ENCODE measurements at places on chromosomes 2 and 18. TPM values are rescaled to one million over a fixed set of nuclear protein-coding genes. Genes with fewer than 3 reads are reported as not detected.

NR4A2 gene
- 0.09 TPM for total RNA-seq

DES gene
- 3.7 TPM for total RNA-seq

CD226 gene
- 0.85 TPM for total RNA-seq

TBC1D8 gene
- 18.9 TPM for total RNA-seq

GALNT1 gene
- total RNA-seq, result 93.9 TPM

IHH gene
- not detected for total RNA-seq

SLC9A4 gene
- under 0.01 TPM for total RNA-seq

ATOH8 gene
- 72.5 TPM for total RNA-seq

LYG1 gene
- total RNA-seq, result 0.43 TPM

POTEJ gene
- total RNA-seq, result not detected

GPR45 gene
- total RNA-seq, result not detected

MROH2A gene
- under 0.01 TPM for total RNA-seq

NDUFAF7 gene
- 13.9 TPM for total RNA-seq

CDKL4 gene
- 3.4 TPM for total RNA-seq

DUSP19 gene
- total RNA-seq, result 3.8 TPM

TRIM54 gene
- not detected for total RNA-seq

UGT1A1 gene
- not detected for total RNA-seq

FBXO48 gene
- 0.28 TPM for total RNA-seq

LRRTM4 gene
- total RNA-seq, result not detected

B3GNT7 gene
- total RNA-seq, result under 0.01 TPM

ZBTB7C gene
- under 0.01 TPM for total RNA-seq

SULT1C4 gene
- total RNA-seq, result not detected

VIT gene
- 2.0 TPM for total RNA-seq

HOXD12 gene
- total RNA-seq, result not detected

CYP20A1 gene
- total RNA-seq, result 41.7 TPM

ACMSD gene
- total RNA-seq, result under 0.01 TPM

SIX3 gene
- not detected for total RNA-seq

PRKAG3 gene
- not detected for total RNA-seq

FAM124B gene
- under 0.01 TPM for total RNA-seq

PNKD gene
- total RNA-seq, result 28.9 TPM

SERPINB13 gene
- total RNA-seq, result not detected

POMC gene
- total RNA-seq, result 0.57 TPM

CIB4 gene
- total RNA-seq, result not detected

CCT7 gene
- total RNA-seq, result 317 TPM

ANKRD30B gene
- under 0.01 TPM for total RNA-seq

SPR gene
- 23.5 TPM for total RNA-seq

DYNAP gene
- total RNA-seq, result not detected

LCT gene
- not detected for total RNA-seq

KCNF1 gene
- total RNA-seq, result 0.14 TPM

OR6B2 gene
- total RNA-seq, result not detected

MERTK gene
- 0.14 TPM for total RNA-seq

MREG gene
- 0.71 TPM for total RNA-seq

SAG gene
- total RNA-seq, result not detected

SLC38A11 gene
- 0.55 TPM for total RNA-seq

TRMT61B gene
- total RNA-seq, result 13.2 TPM

CMPK2 gene
- 0.43 TPM for total RNA-seq

ZAP70 gene
- not detected for total RNA-seq

PPP1CB gene
- 181 TPM for total RNA-seq

BUB1 gene
- total RNA-seq, result 4.8 TPM

RNF125 gene
- 0.28 TPM for total RNA-seq

TTR gene
- not detected for total RNA-seq

PTH2R gene
- under 0.01 TPM for total RNA-seq

INPP1 gene
- 8.1 TPM for total RNA-seq

PTPN2 gene
- total RNA-seq, result 33.1 TPM

CPLX4 gene
- total RNA-seq, result not detected

Measured in smooth muscle cell of bladder (primary cell).